ENCODE measurements at places on chromosomes 11 and 22.

DNA sequence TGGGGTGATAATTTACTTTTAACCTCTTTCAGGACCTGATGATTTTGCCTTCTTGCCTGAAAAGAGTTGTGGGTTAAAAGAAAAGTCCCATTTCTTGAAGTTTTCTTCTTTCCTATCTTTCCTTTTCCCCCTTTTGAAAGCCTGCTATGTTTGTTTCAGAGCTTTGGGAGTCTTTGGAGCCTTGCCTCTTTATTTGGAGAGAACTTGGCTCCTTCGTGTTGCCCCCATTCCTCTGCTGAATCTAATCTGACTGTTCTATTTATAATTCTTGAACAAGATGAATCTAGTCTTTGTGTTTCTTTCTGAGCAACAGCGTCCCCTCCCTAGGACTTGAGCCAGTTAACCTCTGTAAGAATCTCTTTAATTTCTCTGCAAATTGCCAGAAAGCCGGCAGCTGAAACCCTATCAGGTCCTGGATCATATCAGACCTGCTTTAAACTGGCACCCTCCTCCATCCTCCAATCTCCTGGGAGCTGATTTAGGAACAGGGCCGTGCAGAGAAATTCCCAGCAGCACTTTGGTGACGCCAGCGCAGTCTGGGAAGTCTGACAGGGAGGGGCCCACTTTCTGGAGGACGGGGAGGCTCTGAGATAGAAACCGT, 289.1 kb upstream of the SORL1-AS1 start:
- DNase-seq = no peak

- no peak for DNase-seq
Observed at GRCh38 chr11:56700242-56700913, 1.5 kb downstream of the OR9G1 start.

- DNase-seq = no peak
Observed at GRCh38 chr22:38295863-38296262, 21.4 kb downstream of the CSNK1E start.

DNA sequence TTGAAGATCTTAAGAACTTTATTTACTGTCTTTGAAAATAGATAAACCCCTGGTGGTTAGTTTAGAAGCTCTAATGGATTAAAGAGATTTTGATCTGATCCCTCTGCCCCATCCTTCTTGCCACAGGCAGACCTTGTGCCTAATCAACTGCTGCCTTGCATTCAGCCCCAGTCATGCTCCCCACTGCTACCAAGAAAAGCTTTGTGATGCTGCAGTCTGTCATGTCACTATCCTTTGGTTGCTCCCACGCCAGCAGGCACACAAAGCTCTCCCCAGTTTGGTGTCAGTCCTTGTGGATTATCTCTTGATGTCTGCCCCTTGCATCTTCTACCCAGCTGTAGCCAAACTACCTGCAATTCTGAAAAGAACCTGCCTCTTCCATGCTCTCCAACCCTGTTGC, 112.2 kb downstream of the MTNR1B start:
- DNase-seq = no peak

GRCh38 chr11:11793073-11793472, 48.7 kb upstream of the USP47 start:
- DNase-seq = no peak

DNA sequence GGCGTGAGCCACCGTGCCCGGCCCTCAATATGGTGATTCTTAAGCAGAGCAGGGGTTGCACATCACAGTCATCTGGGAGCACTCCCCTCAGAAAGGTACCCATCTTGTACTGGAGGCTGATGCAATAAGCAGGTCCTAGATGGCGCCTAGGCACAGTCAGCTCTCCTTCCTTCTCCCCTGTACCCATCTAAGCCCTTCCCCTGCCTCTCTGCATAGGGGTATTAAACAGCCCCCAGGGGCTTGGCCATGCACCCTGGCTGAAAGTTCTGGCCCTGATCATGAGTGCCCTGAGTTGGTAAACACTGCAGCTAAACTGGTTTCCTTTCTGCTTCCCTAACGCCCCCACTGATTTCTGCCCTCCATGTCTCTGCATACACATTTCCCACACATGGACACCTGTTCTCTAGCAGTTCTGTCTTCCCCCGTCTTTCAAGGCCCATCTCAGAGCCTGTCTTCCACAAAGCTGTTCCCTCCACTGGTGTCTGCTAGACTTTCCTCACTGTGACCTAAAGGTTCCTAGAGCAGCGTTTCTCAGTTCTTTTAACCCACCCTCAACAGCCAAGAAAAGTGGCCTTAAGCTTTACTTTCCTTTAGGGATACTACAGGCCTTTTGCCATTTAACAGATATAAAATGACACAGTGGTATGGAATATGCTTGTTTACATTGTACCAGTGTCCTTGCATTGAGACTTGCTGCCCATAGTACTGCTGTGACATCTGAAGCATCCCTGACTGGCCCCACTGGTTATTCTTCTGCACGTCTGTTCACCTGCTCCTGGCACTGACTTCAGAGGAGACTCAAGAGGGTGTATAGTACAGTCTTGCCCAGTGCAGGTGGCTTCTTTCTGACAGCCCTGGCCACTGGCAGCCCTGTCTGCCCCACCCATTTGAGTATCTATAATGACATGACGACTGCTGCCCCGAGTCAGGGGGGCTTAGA, 15.6 kb downstream of the UBE2L3 start:
- DNase-seq = no peak

DNA sequence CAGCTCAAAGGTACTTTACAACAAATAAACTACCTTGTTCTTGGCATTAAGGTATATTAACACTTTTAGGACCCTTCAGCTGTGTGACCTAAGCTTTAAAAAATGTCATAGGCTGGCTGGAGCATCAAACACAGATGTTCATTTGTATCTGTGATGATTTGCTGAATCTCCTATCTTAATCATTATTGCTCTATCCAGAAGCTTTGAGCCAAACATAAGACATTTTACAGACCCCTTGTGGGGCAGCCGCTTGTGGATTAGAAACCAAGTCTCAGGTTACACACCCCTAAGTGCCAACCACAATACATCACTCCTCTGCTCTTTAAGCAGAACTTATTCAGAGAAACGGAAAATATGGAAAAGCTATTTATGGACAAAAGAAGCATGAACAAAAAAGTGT, 394.2 kb upstream of the CCDC90B start:
- no peak for DNase-seq

DNA sequence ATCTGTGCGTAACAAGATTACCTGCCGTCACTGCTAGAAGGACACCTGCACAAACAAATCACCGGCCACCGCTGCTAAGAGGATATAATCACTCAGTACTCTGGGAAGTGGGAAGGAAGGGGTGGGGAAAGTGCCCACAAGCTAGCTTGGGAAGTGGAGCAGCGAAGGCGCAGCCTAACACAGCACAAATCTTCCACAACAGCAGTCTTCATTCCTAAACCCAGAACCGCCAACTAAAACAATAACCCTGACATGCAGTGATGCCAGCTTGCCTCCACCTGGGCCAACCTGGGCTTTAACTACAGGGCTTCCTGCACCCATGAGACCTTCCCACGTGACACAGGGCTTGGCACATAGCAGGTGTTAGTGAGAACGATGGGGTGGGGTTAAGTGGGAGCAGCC, 5.1 kb downstream of the DGCR2 start:
- DNase-seq = no peak

DNA sequence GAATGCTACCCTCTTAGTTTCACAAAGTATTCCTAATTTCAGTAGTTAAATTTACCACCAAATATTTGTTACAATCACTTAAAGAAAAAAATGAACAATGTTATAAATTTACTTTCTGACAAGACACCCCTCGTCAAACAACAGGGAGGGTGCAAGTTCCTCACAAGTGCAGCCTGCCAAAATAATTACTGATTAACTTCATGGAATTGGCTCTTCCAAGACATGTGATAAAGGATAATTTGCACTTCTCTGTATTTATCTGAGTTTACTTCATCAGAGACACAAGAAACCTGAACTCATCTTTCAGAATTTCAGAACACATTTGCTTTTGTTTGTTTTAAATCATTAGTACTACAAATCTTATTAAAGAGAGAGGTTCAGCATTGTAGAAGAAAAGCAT, 66.5 kb downstream of the LARGE2 start:
- DNase-seq = no peak

GRCh38 chr11:63574856-63575602, 11.8 kb upstream of the PLAAT2 start:
- DNase-seq = no peak

DNA sequence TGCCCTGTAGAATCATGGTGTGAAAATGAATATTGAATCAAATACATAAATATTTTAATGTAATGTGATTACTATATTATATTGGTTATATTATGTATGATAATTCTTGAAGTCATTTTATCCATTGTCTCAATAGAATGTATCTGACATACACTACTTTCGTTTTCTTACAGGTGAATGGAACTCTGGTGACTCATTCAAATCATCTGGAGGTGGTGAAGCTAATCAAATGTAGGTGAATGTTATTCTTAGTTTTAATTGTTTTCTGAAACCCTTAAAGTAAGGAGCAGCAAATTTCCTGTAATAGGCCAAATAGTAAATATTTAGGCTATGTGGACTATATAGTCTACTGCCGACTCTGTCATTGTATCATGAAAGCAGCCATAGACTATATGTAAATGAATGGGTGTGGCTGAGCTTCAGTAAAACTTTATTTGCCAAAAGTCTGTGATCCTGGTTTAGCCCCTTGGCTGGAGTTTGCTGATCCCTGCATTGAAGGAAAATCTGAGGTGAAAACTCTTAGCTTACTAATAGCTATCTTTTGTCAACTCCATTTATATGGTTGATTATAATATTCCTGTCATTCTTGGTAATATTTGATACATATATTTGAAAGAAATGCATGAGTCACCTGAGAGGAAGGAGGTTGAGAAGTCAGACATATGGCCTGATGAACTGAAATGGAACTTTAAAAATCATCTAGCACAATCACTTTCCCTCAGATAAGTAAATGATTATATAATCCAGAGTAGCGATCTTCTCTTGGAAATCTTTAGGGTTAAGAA, 87.2 kb upstream of the GRIK4 start:
- DNase-seq = no peak

DNA sequence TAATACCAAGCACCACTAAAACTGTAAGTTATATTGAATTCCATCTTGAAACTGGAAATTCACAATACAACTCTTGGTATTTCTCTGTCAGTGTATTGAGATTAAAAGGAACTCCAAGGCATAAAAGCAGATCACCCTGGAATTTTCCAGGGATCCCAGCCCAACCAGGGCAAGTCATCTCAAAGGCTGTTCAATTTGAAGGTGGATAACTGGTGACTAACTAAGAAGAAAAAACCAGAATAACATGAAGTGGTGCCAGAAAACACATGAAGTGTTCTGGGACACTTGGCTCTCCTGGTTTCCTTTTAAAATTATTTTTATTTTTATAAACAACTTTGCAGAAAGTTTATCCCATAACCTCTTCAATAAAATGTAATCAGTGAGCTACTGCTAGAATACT, 7.8 kb upstream of the BMAL1 start:
- DNase-seq = no peak

- DNase-seq = no peak
Observed at GRCh38 chr22:42692239-42693054, 28.2 kb downstream of the A4GALT start.

GRCh38 chr11:33773404-33773986, 825 bp downstream of the FBXO3 start:
- DNase-seq = no peak

DNA sequence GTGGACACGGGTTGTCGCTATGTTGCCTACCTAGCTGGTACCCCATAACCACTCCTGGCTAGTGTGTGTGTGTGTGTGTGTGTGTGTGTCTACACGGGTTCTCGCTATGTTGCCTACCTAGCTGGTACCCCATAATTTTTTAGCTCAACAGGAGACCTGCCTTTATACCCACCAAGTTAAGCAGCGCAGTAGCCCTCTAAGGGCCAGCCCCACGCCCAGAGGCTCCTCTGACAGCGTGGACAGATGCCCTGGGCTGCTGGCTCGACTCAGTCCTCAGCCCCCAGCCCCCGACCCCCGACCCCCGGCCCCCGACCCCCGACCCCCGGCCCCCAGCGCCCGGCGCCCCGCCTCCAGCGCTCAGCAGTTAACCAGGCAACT, 351 bp upstream of the AKIP1 start:
- no peak for DNase-seq

DNA sequence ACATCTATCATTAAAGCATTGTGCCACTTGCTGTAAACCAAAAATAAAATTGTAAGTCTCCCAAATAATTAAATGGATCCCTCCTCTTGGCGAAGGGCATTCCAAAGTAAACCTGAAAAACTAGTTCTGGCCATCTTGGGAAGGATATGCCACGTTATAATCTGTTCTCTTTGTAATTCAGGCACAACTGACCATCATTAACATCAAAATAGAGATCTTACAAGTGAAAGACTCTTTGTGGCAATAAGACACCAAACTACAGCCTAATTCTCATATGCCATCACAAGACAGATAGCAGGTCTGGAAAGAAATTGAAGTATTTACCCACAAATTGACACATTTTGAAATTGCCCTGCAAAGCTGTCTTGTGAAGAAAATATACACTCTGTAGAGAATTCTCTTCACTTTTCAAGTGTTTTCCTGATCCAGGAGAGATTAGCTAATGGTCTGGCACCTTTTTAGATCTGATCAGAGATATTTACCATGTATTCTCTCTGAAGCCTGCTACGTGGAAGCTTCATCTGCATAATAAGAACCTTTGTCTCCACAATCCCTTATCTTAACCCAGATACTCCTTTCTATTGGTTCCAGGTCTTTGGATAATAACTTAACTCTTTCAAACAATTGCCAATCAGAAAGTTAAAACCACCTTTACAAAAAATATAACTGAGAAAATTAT, 630.4 kb upstream of the CCDC179 start:
- DNase-seq = no peak

DNA sequence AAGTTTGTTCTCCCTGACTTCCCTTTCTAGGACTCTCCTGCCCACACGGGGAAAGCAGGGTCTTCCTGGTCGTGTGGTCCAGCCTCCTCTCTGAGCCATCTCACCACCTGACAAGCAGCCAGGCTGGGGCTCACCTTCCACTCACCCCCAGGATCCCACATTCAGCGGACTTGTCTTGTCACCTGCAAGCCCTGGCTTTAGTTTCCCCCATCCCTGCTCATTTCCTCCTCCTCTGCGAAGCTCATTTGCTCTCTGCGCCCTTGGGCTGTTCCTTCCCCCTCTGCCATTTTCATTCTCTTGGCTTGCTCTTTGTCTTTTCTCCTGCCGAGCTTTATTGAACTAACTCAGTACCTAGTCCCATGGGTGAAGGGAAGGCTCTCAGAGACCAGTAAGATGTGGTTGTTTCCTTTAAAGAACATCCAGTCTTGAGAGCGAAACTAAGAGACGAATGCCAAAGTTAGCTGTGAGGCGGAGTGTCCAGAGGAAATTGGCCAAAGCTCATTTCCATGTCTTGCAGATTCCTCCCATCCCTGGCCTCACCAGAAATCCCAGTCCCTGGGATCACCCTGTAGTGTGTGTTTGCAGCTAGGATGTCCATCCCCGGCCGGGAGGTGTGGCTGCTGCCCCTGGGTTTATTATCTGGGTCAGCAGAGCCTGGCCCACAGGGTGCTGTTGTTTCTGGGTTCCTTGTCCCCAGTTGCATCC, 2.0 kb downstream of the ST14 start:
- DNase-seq = no peak

GRCh38 chr11:112634551-112634950, 326.7 kb upstream of the NCAM1 start:
- DNase-seq = no peak
